ENCODE measurements at places on chromosomes 6 and 20.

DNA sequence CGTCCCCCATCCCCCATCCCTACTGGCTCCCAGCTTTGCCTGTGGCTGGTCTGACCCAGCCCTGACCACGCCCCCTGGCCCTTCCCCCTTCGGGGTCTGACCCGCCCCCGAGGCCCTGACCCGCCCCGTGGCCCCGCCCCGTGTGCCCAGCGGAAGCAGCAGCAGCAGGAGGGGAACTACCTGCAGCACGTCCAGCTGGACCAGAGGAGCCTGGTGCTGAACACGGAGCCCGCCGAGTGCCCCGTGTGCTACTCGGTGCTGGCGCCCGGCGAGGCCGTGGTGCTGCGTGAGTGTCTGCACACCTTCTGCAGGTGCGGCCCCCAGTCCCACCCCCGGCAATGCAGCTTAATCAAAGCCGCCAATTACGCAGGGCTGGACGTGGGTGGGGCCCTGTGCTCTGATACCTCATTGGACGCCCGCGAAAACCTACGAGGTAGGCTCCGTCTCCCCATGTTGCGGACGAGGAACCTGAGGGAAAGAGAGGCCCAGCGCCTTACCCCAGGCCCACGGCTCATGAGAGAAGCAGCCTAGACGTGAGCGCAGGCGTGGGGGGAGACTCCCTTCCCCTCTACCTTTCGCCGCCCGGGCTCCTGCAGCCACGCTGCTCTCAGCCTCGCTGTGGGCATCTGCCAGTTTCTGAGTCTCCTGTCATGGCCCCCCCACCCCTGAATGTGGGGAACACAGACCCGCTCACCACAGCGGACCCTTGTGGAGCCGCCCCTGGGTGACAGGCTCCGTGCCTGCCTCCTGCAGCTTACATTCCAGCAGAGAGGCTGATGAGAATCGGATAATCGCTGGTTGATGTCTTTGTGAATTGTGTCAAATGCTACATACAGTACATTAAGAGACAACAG is 12.8 kb downstream of the RBCK1 start:
- no peak for DNase-seq

- no peak for DNase-seq
These were observed 625.0 kb upstream of the MAN1A1 start for GRCh38 chr6:119974430-119975159.

DNA sequence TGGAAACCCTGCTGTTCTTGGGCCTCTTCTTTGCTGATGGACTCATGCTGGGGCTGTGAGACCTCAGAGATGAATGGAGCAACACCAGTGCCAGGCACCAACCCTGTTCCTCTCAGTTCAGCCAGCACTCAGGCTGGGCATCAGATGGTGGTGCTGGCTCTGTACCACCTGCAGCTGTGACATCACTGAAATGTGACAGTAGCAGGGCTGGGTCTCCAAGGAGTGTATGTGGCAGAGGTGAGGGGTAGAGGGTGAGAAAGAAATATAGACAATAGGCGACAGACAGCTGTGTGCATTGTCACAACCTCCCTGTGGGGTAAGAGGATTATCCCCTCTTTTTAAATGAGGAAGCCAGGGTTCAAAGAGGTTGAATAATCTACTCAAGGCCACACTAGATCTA is at the start of gene TP53TG5:
Gene TP53TG5, minus strand, starts transcription at position 135 of the 400 bp plus-strand sequence. Its CDS starts 89 bp downstream, at position 46.
- DNase-seq, result no peak

DNA sequence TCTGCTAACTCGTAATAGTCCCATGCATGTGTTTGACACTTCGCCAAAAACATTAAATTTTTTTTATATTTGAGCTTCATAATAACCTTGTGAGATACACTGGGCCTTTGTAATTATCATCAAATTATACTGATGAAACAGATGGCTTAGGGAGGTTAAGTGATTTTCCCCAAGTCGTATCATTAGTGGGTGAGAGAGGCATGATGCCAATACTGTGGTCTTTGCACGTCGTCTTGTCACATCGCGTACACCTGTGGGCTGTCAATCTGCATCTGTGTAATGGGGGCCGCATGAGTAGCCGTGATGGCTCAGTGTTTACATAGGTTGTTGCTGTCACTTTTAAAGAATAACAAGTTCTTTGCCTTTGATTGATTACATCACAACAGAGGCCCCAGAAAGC is 1.7 kb downstream of the PRL start:
- DNase-seq, result no peak

- DNase-seq, result no peak
These were observed 828.8 kb upstream of the GJE1 start for GRCh38 chr6:141303907-141304306.

DNA sequence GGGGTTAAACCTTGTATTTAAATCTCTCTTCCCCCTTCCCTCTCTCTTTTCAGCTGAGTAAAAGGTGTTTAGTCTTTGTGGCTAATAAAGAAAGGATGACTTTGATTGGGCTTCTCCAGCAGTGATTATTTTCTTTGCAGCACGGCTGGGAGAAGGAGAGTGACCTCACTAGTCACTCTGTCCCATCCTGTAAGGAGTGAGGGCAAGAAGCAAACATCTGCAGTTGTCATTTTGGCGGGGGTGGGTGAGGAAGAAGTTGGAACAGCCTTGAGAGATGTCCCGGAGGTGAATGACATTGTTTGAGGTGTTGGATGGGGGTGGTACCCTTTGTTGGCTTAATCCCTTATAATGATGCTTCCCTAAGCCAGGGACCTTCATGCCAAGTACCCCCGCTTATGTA is 223.6 kb downstream of the EYA2 start:
- no peak for DNase-seq

- DNase-seq, result no peak
These were observed 239.1 kb upstream of the CEP162 start for GRCh38 chr6:84466511-84466910.

- no peak for DNase-seq
These were observed 39.1 kb downstream of the TMX4 start for GRCh38 chr20:7980332-7981046.

DNA sequence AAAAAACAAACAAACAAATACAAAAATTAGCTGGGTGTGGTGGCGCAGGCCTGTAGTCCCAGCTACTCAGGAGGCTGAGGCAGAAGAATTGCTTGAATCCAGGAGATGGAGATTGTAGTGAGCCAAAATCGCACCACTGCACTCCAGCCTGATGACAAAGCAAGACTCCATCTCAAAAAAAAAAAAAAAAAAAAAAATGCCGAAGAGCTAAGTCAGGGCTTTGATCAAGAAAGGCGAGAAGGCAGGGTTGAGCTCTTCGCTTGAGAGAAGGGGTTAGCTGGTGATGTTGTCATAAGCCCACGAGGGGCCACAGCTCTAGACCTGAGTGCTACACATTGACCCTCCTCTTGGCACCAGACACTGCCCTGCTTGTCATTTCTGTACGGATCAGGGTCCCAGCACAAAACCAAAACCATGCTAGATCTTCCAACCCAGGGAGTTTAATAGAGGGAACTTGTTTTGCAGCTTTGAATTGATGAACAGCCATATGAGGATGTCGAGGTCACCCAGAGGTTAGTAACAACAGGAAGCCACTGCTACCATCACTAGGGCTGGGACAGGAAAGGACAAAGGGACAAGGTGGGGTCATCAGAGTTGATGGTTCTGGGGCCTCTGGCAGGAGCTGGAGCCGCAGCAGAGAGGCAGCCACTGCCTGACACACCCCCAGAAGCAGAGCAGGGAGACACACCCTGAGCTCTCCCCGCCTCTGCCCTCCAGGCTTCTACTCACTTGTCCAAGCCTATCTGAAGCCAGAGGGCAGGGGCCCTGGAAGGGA is 122.7 kb downstream of the SNX5 start:
- no peak for DNase-seq

DNA sequence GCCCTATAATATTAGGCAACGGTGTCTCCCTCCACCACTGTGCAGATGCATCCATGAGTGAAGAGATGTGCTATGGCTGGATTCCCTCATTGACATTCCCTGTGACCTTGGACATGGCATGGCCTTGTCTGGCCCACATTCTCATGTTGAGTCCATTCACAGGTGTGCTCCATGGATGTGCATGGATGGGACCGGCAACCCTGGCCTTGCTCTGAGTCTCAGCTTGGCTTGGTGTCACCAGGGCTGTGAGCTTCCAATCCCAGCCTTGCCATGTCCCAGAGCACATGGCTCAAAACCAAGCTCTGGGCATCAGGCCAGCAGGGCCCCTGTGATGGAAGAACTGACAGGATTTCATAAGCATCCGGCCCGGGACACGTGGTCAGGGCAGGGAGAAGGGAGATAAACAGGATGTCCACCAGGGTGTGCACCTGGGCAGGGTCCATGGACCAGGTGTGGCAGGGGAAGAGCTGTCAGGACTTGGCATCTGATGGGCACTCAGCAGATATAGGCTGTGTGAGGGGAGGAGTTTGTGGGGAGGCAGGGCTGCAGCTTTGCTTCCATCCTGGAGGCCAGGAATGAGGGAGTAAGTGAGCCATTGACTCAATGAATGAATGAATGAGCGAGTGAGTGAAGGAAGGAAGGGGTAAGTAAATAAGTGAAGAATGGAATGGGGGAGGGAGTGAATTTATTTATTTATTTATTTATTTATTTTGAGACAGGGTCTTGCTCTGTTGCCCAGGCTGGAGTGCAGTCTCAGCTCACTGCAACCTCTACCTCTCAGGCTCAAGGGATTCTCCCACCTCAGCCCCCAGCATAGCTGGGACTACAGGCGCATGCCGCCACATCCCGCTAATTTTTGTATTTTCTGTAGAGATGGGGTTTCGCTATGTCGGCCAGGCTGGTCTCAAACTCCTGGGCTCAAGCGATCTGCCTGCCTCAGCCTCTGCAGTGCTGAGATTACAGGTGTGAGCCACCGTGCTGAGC is 15.7 kb downstream of the NRSN2 start:
- DNase-seq, result no peak

GRCh38 chr20:46270977-46271744 is 37.1 kb downstream of the CDH22 start:
- DNase-seq, result no peak

- DNase-seq, result no peak
These were observed 2.5 kb downstream of the RNF217 start for GRCh38 chr6:124964764-124965105.

DNA sequence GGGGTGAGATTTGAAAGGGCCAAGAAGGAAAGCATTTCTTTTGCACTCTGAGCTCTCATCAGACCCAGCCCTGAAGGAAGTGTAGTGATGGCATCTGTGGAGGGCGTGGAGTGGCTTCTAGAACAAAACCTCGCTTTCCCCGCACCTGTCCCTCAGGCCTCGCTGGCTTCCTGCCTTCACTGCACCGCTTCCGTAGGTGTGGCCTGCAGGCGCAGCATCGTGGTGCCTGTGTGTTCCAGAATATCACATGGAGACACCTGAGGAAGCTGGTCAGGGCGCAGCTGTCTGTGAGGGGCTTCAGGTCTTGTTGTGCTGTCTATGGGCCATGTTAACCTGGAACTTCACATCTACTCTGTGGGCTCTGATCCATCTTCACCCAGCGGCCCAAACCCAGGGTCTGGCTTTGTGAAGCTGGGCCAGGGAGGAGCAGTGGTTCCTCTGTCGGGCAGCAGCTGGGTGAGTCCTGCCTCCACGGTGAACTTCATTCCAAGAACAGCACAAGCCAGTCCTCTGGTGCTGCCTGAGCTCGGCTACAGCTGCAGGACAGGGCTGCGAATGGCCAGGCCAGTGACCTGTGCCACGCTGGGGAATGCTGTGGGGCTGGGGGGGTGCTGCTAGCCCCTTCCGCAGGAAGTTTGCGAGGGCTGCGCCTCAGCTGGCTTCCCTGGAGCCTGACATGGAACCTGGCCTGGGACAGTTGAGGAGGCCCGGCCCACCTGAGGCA is 40.9 kb downstream of the DSTN start:
- DNase-seq, result peak; percentile 37

DNA sequence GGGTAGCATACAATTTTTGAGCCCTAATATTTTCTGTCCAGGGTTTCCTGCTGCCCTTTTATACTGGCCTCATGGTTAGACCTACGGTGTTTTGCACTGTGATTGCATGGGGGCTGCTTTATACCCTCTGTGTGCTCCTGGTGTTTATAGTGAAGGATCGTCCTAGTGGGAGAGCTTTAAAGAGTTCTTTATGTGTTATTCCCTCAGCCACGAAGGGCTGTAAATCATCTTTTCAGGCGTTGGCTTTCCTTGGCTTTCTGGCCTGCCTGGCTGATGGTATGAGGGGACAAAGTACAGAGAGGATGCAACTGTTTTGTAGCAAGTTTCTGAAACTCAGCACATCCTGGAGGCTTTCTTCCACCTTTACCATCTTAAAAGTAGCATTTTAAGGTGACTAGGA is 464.3 kb downstream of the EPM2A start:
- no peak for DNase-seq

DNA sequence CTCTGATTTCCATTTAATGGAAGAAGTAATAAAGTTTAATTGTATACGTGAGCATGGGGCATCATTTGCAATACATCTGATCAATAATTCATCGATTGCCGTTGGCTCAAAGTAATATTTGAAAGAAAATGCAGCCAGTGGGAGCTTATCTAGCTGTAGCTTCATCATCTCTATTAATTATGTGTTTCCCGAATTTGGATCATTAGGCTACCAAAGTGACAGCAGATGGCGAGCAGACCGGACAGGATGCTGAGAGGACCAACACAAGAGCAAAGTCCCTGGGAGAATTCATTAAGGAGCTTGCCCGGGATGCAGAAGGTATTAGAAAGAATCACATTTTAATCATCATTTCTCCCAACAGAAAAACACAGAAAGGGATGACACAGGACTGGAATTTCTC is 327.1 kb downstream of the ARHGAP18 start:
- no peak for DNase-seq

GRCh38 chr6:110394409-110394808 is 21.0 kb downstream of the DDO start:
- no peak for DNase-seq

- no peak for DNase-seq
These were observed 221.6 kb downstream of the LAMA2 start for GRCh38 chr6:129104560-129104959.

DNA sequence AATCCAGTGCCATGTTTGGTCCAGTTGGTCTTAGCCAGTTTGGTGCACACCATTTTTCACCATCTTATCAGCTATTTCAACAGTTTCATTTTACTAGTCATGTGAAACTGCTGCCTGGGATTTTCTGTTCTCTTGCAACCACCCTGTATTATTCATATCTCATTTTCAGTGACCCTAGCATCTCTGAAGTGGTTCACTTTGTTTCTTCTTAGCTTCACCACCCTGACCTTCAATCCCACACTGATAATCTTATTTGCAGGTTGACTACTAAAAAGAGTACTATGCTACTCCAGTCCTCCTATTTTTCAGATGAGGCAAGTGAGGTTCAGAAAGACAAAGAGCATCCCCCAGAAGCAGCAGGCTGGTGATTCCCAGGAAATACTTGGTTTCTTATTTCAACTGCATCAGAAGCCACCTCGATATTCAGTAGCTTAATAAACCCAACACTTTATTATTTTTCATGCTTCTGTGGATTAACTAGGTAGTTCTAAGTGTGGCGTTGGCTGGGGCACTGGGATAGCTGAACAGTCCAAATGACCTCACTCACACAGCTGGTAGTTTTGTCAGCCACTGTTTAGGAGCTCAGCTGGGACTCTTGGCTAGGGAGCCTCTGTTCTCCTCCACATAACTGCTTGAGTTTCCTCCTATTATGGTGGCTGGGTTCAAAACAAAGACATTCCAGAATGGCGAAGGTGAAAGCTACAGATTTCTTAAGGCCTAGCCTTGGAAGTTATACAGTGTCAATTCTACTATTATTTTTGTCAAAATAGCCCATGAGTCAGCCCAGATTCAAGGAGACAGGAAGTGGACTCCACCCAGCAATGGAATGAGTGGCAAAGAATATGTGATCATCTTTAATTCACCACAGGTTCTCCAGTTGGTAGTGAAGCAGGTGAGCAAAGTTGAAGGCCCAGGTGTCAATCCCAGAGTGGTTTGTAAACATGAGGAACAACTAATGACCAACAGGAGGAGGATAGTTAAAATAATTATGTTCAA is 40.6 kb downstream of the BPIFB4 start:
- DNase-seq, result no peak

GRCh38 chr6:134060491-134061106 is 8.2 kb upstream of the SLC2A12 start:
- DNase-seq, result no peak

GRCh38 chr6:5995949-5996713 is 10.6 kb downstream of the NRN1 start:
- DNase-seq, result no peak

Data from stimulated activated CD8-positive, alpha-beta memory T cell treated with anti-CD3 and anti-CD28 coated beads, Interleukin-7, amount 100 ng/mL, for 4 hours (primary cell).